Peyer's patch (tissue), 4 donors: ENCODE measurements at places on chromosomes 16 and 17. TPM values are rescaled to one million over a fixed set of nuclear protein-coding genes. Genes with fewer than 3 reads are reported as not detected.

The SDR42E2 gene
- not detected for total RNA-seq

The B9D1 gene
- total RNA-seq, result 4.5 TPM

The MAP2K3 gene
- total RNA-seq, result 109 TPM

The KRT14 gene
- 8.9 TPM for total RNA-seq

The TNP2 gene
- not detected for total RNA-seq

The PHKG2 gene
- 94.1 TPM for total RNA-seq

The TBC1D3G gene
- not detected for total RNA-seq

The SGCA gene
- 2.9 TPM for total RNA-seq

The THOC6 gene
- 64.4 TPM for total RNA-seq

The PRR15L gene
- total RNA-seq, result 88.3 TPM

The ITGB4 gene
- 224 TPM for total RNA-seq

The TBC1D3I gene
- 0.70 TPM for total RNA-seq

The CFAP97D1 gene
- not detected for total RNA-seq

DNA sequence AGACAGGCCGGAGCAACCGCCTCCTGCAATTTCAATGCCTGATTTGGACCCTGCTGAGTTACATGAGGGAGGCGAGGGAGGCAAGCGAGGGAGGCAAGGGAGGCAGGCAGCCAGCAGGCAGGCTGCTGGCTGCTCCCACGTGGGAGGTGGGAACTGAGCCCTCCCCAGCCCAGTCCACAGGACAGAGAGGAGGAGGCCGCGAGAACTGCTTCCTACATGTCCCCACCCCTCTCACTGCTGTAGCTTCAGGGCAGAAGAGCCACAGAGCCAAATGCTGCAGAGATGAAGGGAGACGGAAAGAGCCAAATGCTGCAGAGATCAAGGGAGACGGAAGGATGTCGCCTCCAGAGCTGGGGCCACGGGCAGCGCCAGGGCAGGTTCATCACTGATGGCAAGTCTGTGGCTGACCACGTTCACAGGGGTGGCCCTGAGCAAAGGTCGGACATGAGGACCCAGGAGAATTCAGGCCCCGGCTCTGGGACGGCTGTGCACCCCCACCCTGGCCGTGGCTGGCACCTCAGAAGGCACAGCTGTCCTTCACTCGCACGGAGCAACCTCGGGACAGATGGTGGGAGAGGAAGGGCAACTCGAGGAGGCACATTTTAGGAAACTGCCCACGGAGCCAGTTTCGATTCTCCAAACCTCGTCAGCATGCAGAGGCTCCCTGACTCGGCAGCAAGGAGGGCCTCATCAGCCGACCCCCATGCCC is 21.5 kb downstream of the RPH3AL start:
- peak overlapping the region; percentile 81 for H3K27ac ChIP-seq
- no peaks in the 10 kb centered on the region for H3K27me3 ChIP-seq
- no peaks in the 10 kb centered on the region for H3K36me3 ChIP-seq

DNA sequence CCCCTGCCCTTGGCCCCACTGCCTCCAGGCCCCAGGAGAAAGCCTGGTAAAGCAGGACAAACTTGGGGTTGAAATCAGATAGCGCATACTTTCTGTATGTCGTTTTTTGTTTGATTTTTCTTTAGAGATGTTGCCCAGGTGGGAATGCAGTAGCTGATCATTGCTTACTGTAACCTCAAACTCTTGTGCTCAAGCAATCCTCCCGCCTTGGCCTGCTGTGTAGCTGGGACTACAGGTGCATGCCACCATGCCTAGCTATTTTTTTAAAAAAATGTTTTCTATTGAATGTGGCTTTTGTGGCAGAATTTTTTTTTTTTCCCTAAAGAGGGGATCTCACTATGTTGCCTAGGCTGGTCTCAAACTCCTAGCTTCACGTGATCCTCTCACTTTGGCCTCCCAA is 11.1 kb upstream of the CCL5 start:
- H3K27me3 ChIP-seq, result no peaks in the 10 kb centered on the region
- no peaks in the 10 kb centered on the region for H3K36me3 ChIP-seq
- H3K27ac ChIP-seq, result peak overlapping the region; percentile 46
- H3K4me1 ChIP-seq, result no peaks in the 10 kb centered on the region
- H3K4me3 ChIP-seq, result no peak overlapping the region

GRCh38 chr17:17811381-17812210 is 25.2 kb downstream of the SREBF1 start:
- no peaks in the 10 kb centered on the region for H3K27me3 ChIP-seq
- no peak overlapping the region for H3K4me3 ChIP-seq
- no peaks in the 10 kb centered on the region for H3K36me3 ChIP-seq
- no peaks in the 10 kb centered on the region for H3K4me1 ChIP-seq

- H3K4me3 ChIP-seq, result no peak overlapping the region
- no peak overlapping the region for H3K27ac ChIP-seq
- H3K27me3 ChIP-seq, result no peaks in the 10 kb centered on the region
- no peak for DNase-seq
Observed at GRCh38 chr16:30088237-30088831, 3.4 kb downstream of the TBX6 start.

DNA sequence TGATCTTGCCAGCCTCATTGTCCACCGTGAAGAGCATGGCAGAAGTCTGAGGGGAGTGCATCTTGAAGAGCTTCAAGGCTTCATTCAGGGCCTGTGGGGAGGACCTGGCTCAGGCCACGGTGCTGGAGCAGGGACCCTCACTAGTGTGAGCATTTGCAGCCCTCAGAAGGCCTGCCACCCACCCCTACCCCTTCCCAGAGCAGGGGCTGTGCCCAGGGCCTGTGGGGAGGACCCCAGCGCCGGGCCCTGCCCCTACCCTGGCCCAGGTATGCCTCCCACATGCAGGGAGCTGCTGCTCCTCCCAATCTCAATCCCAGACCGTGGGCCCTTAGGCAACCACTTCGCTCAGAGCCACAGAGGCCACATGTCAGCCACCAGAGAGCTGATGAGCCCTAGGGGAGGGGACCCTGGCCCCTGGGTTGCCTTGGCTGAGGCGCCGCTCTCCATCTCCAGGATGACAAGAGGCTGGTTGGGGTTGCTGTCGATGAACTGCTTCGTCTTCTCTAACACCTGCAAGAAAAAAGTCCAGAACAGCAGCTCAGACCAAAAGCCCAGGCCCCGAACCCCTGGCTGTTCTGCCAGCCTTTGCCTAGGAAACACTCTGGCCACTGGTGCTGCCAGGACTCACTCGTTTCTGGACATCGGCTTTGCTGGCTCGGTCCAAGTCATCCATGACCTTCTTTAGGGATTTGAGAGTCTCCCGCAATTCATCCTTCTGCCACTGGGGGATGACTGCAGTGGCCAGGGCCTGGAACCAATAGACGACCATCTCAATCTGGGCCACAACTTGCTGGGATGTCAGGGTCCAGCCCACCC is 1.8 kb upstream of the EXOSC6 start:
- peaks cover 13% of the 10 kb centered on the region for H3K4me1 ChIP-seq
- no peak overlapping the region for H3K27ac ChIP-seq
- no peaks in the 10 kb centered on the region for H3K27me3 ChIP-seq
- no peak overlapping the region for H3K4me3 ChIP-seq

DNA sequence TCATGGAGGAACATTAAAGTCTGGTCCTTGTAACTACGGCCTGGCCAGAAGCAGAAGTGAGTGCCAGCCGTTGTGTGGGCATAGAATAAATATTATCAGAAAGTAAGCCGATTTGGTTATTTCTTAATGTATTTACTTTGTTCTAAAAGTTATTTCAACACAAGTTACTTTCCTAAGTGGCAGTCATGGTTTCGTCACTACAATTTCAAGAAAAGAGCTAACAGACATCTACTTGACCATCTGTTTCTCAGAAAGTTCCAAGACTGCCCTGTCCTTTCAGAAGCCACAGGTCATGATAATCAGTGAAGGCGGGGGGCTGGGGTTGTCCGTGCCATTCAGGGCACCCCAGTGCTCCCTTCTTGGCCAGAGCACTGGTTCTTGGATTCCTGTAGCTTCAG is 14.9 kb upstream of the FASN start:
- no peaks in the 10 kb centered on the region for H3K27me3 ChIP-seq
- no peak overlapping the region for H3K27ac ChIP-seq
- no peaks in the 10 kb centered on the region for H3K4me1 ChIP-seq
- no peak overlapping the region for H3K4me3 ChIP-seq

DNA sequence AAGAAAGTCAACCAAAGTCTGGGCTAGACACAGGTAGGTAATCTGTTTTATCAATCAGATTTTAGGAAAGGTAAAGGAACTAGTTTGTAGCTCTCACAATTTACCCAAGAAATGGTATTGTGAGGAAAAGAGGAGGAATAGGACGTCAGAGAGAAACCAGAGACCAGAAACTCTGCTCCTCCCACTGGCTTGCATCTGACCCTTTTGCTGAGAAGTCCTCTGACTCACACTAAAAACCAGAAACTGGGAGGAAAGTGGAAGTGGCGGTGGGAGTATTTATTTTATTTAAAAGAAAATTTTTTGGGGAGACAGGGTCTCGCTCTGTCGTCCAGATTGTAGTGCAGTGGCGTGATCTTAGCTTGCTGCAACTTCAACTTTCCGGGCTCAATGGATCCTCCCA is 38.0 kb upstream of the MNT start:
- H3K27ac ChIP-seq, result no peak overlapping the region
- DNase-seq, result no peak
- H3K27me3 ChIP-seq, result no peaks in the 10 kb centered on the region
- H3K4me3 ChIP-seq, result no peak overlapping the region
- no peaks in the 10 kb centered on the region for H3K4me1 ChIP-seq
- H3K36me3 ChIP-seq, result peaks cover 61% of the 10 kb centered on the region

- H3K27ac ChIP-seq, result no peak overlapping the region
- H3K4me1 ChIP-seq, result no peaks in the 10 kb centered on the region
- no peaks in the 10 kb centered on the region for H3K27me3 ChIP-seq
- no peaks in the 10 kb centered on the region for H3K36me3 ChIP-seq
Observed at GRCh38 chr16:50371936-50372595, 3.3 kb upstream of the BRD7 start.

GRCh38 chr17:36755586-36755985 is 154.2 kb downstream of the MRM1 start:
- H3K27ac ChIP-seq, result no peak overlapping the region
- DNase-seq, result peak; percentile 60
- no peaks in the 10 kb centered on the region for H3K4me1 ChIP-seq
- no peaks in the 10 kb centered on the region for H3K27me3 ChIP-seq

DNA sequence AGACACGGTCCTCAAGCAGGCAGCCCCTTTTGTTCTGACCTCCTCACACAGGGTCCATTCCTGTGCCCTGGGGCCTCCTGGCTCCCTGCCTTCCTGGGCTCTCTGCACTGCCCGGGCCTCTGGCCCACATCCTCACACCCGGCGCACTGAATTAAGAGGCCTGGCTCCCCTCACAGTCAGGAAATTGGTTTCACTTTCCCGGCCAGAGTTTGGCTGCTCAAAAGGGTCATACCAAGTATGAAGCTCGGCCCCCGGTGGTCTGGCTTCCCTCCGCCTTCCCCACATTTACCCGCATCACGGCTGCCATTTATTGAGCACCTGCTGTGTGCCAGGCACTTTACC is 220.0 kb downstream of the NTN1 start:
- no peak for DNase-seq
- peaks cover 16% of the 10 kb centered on the region for H3K4me1 ChIP-seq
- peak overlapping the region; percentile 80 for H3K27ac ChIP-seq
- H3K36me3 ChIP-seq, result no peaks in the 10 kb centered on the region
- no peaks in the 10 kb centered on the region for H3K27me3 ChIP-seq

DNA sequence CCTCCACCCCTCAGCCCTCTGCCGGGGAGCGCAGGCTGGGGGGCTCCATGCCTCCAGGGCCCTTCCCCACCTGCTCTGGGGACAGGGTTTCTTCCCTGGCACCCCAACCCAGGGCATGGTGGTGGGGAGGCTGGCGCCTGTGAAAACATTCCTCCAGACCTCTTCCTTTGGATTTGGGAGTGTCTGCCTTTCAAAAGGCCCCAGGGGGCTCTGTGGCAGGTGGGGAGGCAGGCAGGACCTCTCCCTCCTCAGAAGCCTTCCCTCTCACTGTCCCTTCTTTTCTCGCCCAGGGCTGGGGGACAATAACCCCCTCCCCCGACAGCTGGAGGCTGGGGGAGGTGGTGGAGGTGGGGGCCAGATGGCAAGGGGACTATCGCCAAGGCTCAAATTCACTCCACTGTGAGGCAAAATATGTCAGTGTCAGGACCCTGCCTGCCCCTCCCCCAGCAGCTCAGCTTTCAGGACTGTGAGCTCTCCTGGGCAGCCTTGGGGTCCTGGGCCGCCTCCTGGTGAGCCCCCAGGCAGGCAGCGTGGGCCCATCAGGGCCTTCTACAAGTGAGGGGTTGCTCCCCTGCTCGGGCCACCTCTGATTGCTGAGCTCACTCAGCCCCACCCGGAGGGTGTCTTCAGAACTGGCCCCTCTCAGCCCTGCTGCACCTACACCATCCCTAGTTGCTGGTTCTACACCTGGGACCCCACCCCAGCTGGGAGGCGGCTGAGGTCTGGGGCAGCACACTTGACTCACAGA is 1.8 kb downstream of the CDH15 start:
- peaks cover 12% of the 10 kb centered on the region for H3K4me1 ChIP-seq
- H3K36me3 ChIP-seq, result no peaks in the 10 kb centered on the region

GRCh38 chr16:57628008-57628781 is at the start of gene ADGRG1:
Gene ADGRG1, plus strand, starts transcription at chr16:57628630. Its CDS starts 21,658 bp downstream, at chr16:57650288.
- H3K36me3 ChIP-seq, result no peaks in the 10 kb centered on the region
- no peaks in the 10 kb centered on the region for H3K27me3 ChIP-seq

- no peaks in the 10 kb centered on the region for H3K4me1 ChIP-seq
- no peak for DNase-seq
- no peaks in the 10 kb centered on the region for H3K36me3 ChIP-seq
- no peak overlapping the region for H3K27ac ChIP-seq
Observed at GRCh38 chr17:68684949-68685357, 83.8 kb upstream of the FAM20A start.

DNA sequence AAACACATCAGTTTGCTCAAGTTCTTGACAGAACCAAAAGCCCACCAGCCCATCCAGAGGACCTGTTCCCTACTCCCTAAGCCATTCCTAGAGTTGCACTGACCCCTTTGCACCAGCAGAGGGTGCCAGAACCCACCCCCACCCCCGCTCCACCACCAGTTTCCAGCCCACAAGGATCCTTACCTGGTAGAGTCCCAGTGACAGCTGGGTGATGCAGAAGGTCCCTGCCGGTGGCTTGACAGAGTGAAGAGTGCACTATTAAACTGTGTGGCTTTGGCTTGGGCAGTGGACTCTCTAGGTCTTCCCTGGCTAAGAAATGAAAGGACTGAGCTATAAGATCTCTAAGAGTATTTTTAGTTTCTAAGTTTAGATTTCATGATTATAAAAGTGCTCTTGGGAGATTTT is 73.3 kb upstream of the MTMR4 start:
- no peaks in the 10 kb centered on the region for H3K4me1 ChIP-seq
- H3K27me3 ChIP-seq, result no peaks in the 10 kb centered on the region
- no peak overlapping the region for H3K4me3 ChIP-seq

- no peak overlapping the region for H3K4me3 ChIP-seq
- H3K36me3 ChIP-seq, result no peaks in the 10 kb centered on the region
- H3K27me3 ChIP-seq, result no peaks in the 10 kb centered on the region
Observed at GRCh38 chr16:19135896-19136438, 22.2 kb downstream of the ITPRIPL2 start.
